Activated naive CD8-positive, alpha-beta T cell treated with anti-CD3 and anti-CD28 coated beads for 36 hours (primary cell): ENCODE measurements at places on chromosomes 2 and 18. TPM values are rescaled to one million over a fixed set of nuclear protein-coding genes. Genes with fewer than 3 reads are reported as not detected.

- DNase-seq, result no peak
These were observed 35.1 kb upstream of the MPP4 start for GRCh38 chr2:201733544-201733943.

- no peak for DNase-seq
These were observed 5.7 kb downstream of the EHD3 start for GRCh38 chr2:31239593-31240177.

The RAB6C gene
- total RNA-seq, result not detected

The CYS1 gene
- not detected for total RNA-seq

The C2orf66 gene
- total RNA-seq, result not detected
